ENCODE measurements at places on chromosomes 5 and 9.

GRCh38 chr9:78724896-78725295 lies 428.0 kb downstream of the PSAT1 start:
- DNase-seq, result no peak

DNA sequence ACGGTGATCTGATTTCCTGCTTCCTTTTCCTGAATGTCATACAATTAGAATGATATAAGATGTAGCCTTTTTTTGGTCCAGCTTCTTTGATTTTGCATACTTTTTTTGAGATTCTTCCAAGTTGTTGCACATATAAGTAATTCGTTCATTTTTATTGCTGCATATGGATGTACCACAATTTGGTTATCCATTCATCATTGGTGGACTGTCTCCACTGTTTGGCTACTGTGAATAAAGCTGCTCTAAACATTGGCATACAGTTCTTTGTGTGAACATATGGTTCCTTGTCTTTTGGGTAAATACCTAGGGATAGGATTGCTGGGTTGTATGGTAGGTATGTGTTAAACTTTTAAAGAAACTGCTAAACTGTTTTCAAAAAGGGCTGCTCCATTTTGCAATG lies 52.6 kb downstream of the OR1J1 start:
- no peak for DNase-seq

GRCh38 chr9:36748322-36748899 lies 175.7 kb downstream of the MELK start:
- no peak for DNase-seq

GRCh38 chr5:143992496-143992895 lies 178.0 kb downstream of the YIPF5 start:
- no peak for DNase-seq

DNA sequence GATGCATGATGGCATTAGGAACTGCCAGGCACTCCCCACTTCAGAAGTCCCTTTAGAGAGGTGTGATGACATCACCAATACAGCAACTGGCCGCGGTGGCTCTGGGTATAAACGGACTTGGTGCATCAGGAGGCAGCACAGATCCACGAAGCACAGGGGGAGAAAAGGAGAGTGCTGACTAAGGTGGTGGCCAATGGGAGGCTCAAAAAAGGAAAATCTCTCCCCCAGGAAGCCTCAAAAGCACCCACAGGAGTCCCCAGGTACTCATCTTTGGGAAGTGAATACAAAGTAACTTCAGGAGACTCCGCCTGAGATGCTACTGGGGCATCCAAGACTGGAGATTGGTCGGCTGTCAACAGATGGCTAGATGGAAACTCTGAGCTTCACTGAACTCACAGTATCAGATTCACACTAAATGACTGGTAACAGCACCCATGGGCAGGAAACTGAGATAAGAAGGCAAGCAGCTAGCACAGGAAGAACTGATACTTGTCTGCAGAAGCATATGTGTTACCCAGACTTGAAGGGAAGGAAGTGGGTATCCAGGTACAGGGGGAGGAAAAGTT lies 7.6 kb downstream of the TTC39B start:
- DNase-seq, result peak; percentile 56

- DNase-seq, result no peak
Measured at GRCh38 chr5:593511-593910, 18.6 kb upstream of the CEP72 start.

GRCh38 chr9:101455656-101456240 lies 20.2 kb upstream of the ALDOB start:
- DNase-seq, result no peak

All from activated CD4-positive, alpha-beta T cell treated with anti-CD3 and anti-CD28 coated beads for 4 hours (primary cell).